ENCODE measurements at places on chromosomes 2 and 18. TPM values are rescaled to one million over a fixed set of nuclear protein-coding genes. Genes with fewer than 3 reads are reported as not detected.
A peak's percentile ranks its signal among the peaks of the same experiment; 100 is the strongest.

GRCh38 chr2:8364668-8365067 is 317.2 kb upstream of the ID2 start:
- DNase-seq: no peak

- DNase-seq: peak; percentile 71
Observed at GRCh38 chr2:219451661-219452360, 17.2 kb downstream of the SPEG start.

DNA sequence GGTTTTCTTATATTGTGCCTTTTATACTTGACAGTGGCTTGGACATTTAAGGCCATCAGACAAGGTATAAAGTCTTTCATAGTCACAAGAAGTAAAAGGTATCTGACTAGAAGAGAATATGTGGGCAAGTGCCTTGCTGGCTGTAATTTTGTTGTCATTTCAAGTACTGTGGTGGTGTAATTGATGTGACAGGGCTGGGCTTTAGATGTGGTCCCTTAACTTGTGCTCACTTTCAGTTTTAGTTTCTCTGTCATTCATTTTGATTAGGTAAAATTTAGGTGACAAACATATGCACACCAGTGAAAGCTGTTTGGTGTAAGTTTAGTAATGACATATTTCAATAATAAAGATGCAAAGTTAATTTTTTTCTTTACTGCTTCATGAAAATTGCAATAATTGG is 31.2 kb upstream of the TBR1 start:
- no peak for DNase-seq

GRCh38 chr2:111184725-111185310 is 64.1 kb downstream of the BCL2L11 start:
- no peak for DNase-seq

- no peak for DNase-seq
Observed at GRCh38 chr2:232276733-232277313, 101.7 kb upstream of the ALPP start.

DNA sequence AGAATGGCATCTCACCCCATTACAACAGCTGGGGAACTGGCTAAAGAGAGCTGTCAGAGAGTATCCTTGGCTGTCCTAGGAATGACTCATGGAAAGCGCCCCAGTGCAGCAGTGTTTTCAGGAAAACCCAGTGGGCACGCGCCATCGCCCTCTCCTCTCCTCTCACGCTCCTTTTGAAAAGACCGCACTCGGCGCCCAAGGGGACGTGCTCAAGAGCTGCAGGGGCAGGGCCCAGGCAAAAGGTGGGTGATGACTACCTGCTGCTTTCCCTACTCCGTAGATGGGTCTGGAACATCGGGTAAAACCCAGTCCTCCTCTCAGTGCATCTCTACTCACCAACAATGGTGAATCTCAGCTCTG is 68.1 kb downstream of the EMILIN2 start:
- DNase-seq: no peak

- DNase-seq: no peak
Observed at GRCh38 chr2:60521626-60522025, 31.8 kb downstream of the BCL11A start.

GRCh38 chr2:62727259-62727867 is 21.9 kb downstream of the EHBP1 start:
- DNase-seq: no peak

- DNase-seq: no peak
Observed at GRCh38 chr2:132383956-132384355, 32.6 kb upstream of the GPR39 start.

- no peak for DNase-seq
Observed at GRCh38 chr2:233991196-233991595, 59.3 kb upstream of the SPP2 start.

- no peak for DNase-seq
Observed at GRCh38 chr2:55056024-55056521, 5.8 kb upstream of the RTN4 start.

DNA sequence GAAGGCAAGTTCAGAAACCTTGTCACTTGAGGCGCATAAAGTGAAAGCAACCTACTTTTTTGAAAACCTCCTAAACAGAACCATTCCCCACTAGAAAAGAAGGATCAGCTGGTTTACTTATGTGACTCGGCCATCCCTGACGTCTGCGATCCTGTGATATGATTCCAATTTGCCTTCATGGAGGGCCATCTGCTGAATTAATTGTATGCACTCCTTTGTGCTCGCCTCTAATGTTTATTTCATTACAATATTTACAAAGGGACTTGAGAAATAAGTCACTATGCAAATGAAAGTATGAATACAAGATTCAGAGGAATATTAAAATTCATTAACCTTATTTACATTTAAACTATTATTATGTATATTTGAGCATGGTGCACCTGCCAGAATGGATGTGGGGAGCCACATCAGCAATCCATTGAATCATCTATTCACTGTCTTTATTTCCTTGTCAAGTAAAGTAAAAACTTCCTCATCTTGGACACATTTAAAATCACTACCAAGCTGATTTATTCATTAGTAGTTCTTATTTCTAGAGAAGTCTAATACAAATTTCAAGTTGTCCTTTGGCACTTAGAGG is 96.5 kb downstream of the RBM43 start:
- DNase-seq: no peak

GRCh38 chr2:130837811-130838565 is 1.3 kb downstream of the ARHGEF4 start:
- DNase-seq: no peak

DNA sequence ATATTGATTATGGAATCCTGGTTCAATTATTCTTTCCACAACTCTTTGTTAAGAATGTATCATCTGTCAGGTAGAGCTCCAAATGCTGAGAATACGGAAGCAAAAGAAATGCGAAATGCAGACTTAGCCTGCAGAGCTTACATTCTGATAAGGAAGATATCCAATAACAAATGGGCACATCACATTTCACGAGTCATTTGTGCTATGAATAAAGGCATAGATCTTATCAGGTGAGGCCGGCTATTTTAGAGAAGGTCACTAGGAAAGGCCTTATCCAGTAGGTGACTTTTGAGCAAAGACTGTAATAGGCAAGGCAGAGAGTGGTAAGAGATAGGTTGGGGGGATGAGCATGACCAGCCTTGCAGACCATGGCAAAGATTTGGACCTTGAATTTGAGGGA is 174.3 kb upstream of the SERPINE2 start:
- DNase-seq: no peak

DNA sequence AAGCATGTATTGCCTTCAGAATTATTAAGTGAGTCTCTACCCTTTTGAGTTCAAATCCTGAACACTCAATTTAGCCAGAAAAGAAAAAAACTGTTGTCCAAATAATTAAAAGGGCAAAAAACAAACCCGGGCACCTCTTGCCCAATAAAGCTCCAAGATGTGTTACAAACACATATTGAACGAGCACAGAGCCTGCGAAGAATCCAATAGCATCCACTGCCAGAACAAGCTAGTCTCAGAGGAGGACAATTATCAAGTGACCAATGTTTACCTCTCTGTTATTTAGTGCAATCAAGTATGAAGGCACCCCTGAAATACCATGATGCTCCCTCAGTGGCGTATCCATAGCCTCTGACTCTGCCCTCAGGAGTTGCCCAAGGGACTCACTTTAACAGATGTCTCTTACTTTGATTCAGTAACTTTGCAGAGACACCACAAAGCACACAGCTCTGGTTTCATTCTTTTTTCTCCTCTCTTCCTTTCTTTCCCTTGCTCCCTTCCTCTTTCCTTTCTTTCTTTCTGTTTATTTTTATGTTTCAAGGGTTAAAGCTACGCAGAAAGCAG is 93.5 kb upstream of the SPATS2L start:
- DNase-seq: no peak

DNA sequence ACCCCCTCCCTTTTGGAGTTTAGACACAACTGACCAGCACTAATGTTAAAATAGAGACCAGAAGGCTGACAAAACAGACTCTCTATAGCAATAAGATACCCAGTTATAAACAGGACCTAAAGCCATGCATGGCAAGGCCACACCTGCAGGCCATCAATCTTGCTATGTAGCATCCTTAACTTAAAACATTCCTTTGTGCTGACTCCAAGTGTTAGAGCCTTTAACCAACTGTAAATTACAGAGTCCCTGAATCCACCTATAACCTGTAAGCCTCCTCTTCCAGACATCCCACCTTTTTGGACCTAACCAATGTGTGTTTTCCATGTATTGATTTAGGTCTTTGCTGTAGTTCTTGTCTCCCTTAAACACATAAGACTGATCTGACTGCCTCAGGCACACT is 17.9 kb downstream of the ANKMY1 start:
- no peak for DNase-seq

GRCh38 chr2:238854699-238855229 is 6.9 kb downstream of the TWIST2 start:
- no peak for DNase-seq

GRCh38 chr18:45639408-45639807 is 24.1 kb downstream of the SLC14A2 start:
- DNase-seq: peak; percentile 36

- DNase-seq: no peak
Observed at GRCh38 chr18:12264864-12265263, 10.7 kb downstream of the CIDEA start.

- no peak for DNase-seq
Observed at GRCh38 chr2:23801396-23801795, 125.5 kb downstream of the ATAD2B start.

DNA sequence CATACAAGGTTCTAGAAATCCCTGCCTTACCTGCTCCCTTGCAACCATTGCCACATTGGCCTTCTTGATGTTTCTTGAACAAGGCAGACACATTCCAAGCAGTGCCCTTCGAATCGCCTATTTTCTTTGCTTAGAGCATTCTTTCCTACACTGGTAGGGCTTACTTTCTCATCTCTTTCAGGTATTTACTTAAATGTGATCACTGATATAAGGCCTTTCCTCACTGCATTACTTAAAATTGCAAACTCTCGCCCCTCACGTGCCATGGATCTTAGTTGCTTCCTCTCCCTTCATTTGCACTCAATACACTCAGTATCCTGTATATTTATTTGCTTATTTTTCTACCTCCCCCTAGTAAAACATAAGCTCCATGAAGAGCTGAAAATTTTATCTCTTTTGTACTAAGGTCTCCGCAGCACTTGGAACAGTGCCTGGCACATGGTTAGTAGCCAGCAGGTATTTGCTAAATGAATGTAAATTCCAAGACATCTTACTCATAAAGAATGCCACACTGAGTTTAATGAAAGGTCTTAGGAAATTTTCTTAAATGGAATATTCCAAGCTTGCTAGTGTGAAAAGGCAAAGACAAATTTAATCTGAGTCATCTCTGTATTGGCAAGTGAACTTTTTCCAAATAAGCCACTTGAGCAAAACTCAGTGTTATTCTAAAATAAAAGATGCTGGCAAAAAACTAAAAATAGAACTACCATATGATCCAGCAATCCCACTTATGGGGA is 42.4 kb upstream of the FIGN start:
- no peak for DNase-seq

HOXD1 gene
- not detected for total RNA-seq

XIRP2 gene
- not detected for total RNA-seq

SLC40A1 gene
- 18.8 TPM for total RNA-seq

GNAL gene
- total RNA-seq: 17.2 TPM

FHOD3 gene
- 17.8 TPM for total RNA-seq

MC4R gene
- total RNA-seq: not detected

ALK gene
- not detected for total RNA-seq

GLI2 gene
- 4.4 TPM for total RNA-seq

AGXT gene
- total RNA-seq: not detected

IL18R1 gene
- 0.89 TPM for total RNA-seq

SCN1A gene
- not detected for total RNA-seq

SPC25 gene
- 4.3 TPM for total RNA-seq

PID1 gene
- 20.6 TPM for total RNA-seq

Data from suprapubic skin (tissue), 4 donors.